ENCODE measurements at places on chromosomes 16 and 17. TPM values are rescaled to one million over a fixed set of nuclear protein-coding genes. Genes with fewer than 3 reads are reported as not detected.
A peak's percentile ranks its signal among the peaks of the same experiment; 100 is the strongest.

GRCh38 chr17:1201132-1201702, 21.4 kb upstream of the ABR start:
- peak overlapping the region; percentile 74 for H3K27ac ChIP-seq
- H3K4me3 ChIP-seq = no peak overlapping the region
- no peaks in the 10 kb centered on the region for H3K36me3 ChIP-seq

DNA sequence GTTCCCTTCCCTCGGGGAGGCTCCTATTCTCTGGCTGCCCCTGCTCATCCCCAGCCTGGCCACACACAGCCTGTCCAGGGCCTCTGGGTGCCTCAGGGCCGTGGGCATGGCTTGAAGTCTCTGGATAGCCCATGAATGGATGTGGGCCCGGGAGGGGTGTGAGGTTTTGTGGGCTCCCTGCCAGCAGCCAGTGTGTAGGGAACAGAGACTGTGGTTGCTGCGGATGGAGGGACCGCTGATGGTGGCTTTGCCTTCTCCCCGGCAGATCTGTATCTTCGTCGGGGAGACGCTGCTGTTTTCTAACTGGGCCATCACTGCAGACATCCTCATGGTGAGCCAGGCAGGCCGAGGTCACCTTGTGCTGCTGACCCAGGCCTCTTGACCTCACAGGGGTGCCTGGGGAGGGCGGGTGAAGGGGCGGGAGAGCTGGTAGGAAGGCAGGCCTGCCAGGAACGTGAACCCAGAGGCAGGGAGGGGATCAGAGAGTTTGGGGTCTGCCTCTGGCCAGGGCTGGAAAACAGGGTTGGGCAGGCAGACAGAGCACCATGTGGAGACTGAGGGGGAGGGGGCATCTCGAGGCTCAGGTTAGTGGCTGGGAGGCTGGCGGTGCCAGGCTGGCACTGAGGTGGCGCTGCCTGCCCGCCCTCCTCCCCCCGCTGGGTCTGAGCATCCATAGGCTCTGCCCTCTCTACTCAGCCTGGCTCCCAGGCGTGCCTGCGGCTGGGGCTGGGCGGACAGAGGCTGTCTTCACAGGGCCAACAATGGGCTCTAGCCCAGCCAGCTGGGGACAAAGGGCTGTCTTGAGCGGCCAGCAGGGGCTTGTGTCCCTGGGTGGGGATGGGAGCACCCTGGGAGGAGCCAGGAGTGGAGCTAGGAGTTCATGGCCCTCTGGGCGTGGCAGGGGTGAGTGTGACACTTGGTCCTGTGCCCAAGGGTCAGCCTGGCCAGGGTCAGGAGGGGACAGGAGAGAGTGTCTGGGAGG, 21.4 kb downstream of the MYBBP1A start:
- H3K4me3 ChIP-seq = no peak overlapping the region
- DNase-seq = no peak
- no peaks in the 10 kb centered on the region for H3K27me3 ChIP-seq
- H3K4me1 ChIP-seq = peaks cover 8% of the 10 kb centered on the region
- H3K36me3 ChIP-seq = peaks cover under 1% of the 10 kb centered on the region

SPIRE2 gene
- 8.7 TPM for total RNA-seq

KRTAP2-1 gene
- not detected for total RNA-seq

GP1BA gene
- 0.25 TPM for total RNA-seq

All from natural killer cell (primary cell).